ENCODE measurements at places on chromosomes 4 and X. TPM values are rescaled to one million over a fixed set of nuclear protein-coding genes. Genes with fewer than 3 reads are reported as not detected.

Gene UGT2A1
- not detected for total RNA-seq

Gene PARM1
- total RNA-seq: 92.3 TPM

Gene HELT
- total RNA-seq: not detected

DNA sequence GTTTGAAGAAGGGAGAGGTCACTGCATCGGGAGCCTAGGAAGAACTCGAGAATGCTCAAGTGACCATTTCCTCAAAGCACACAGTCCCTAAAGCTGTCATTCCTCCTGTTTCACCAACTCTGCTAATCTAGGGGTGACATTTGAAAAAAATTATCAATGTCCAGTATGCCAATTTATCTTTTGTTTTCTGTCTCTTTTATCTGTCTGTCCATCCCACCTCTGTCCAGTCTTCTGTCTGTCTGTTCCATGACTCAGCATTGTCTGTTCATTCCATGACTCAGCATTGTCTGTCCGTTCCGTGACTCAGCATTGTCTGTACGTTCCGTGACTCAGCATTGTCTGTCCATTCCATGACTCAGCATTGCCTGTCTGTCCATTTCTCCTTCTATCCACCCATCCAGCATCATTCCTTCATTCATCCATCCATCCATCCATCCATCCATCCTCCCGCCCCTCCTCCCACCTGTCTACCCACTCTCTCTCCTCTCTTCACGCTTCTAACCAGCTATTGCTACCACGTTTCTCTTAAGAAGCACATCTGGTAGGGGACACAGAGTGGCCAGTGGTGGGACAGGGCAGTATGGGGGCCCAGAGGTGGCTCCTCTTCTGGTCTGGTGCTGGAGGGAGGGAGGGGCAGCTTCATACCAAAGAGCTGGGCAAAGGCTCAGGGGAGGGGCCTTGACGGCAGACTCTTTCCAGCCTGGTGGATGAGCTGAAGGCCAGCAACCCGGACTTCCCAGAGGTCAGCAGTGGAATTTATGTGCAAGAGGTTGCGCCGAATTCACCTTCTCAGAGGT is 34.1 kb downstream of the HTRA3 start:
- no peak for DNase-seq

- peak; percentile 16 for DNase-seq
These were observed at the start of gene FSTL5 for GRCh38 chr4:162163892-162164759. Gene FSTL5 (minus strand): TSS chr4:162164000. CDS start chr4:162111396, 52,604 bp downstream.

DNA sequence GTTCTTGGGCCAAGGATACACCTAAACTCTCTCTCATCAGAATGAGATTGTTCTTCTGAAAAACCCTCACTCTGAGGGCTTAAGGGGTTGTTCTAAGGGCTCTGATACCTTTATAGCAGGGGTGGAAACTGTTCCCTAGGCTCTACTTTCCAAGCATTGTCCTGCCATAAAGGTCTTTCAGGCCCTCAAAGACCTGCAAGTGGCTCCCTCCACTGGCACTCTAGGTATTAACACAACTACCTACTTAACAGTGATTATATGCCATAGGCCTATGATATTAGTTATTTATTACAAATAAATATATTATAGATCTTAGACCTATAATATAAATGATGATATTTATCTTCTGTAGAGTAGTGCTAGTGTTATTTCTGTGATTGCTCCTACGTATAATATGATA is 473.7 kb upstream of the RPS6KA3 start:
- DNase-seq: no peak

DNA sequence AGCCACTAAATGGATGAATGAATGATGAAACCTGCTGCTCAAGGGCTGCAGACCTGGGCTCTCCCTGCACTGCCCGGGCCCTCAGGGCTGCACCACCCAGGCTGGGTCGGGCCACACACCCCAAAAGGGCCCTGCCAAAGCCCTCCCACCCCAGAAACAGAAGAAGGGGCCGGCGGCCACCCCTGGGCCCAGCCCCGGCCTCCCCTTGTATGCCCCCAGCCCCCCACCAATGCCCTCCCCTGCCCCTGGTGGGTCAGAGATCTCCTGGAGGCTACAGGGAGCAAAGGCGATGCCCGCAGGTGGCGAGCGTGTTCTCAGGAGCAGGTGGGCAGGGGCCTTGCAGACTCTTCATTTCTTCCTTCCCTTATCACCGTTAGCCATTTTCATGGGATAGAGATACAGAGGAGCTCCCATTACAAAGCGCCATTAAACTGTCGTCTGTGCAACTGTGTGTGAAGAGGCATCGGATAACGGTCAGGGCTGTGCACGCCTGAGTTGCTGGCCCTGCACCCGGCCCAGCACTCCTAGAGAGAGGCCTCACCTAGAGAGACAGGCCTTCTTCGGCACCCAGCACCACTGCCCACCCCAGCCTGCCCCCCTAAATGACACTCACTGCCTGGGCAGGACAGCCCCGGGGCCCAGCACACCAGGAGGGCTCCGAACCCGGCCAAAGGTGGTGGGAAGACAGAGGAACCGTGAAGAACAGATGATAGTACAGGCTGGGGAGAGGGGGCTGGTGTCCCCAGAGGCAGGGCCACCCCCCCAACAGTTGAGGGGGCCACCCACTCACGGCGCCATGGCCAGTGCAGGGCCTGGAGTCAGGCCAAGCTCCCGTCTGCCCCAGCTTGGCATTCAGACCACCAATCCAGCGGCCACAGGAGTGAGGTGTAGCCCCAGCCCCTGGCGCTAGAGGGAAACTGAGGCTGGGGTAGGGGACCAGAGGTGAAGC is 133.7 kb downstream of the FAM53A start:
- DNase-seq: no peak

- DNase-seq: no peak
These were observed 673.2 kb upstream of the MAGEB2 start for GRCh38 chrX:29542152-29542551.

DNA sequence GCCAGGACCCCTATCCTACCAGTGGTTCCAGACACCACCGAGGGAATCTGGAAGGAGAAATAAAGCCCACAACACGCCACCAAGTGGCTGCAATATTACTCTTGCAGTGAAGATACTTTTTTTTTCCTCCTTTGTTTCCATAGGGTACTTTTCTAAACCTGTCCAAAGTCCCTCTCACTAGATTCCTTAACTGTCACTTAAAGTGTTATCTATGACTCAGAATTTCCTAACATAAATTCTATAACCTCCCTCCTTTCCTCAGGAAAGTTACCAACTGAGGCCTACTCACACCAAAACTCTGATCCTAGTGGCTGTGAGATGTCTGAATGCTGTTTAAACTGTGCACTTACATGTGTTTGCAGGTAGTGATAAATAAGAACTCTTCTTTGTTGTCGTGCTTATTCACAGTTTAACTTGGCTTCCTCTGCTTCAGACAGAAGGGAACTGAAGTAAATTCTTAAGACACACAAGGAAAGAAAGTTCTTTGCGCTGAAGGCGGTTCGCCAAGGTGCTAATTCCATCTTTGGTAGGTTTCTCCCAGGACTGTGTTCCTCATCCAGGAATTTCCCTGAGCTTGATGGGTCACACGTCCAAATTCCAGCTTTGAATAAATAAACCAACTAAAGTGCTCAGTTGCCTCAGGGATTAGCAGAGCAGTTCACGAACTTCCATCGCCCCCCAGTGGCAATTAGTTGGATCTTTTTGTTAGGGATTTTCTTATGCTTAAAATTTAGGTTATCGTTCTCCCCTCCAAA is 10.7 kb upstream of the HCCS start:
- DNase-seq: peak; percentile 39

- DNase-seq: no peak
These were observed 20.4 kb downstream of the DOK7 start for GRCh38 chr4:3483471-3483921.

DNA sequence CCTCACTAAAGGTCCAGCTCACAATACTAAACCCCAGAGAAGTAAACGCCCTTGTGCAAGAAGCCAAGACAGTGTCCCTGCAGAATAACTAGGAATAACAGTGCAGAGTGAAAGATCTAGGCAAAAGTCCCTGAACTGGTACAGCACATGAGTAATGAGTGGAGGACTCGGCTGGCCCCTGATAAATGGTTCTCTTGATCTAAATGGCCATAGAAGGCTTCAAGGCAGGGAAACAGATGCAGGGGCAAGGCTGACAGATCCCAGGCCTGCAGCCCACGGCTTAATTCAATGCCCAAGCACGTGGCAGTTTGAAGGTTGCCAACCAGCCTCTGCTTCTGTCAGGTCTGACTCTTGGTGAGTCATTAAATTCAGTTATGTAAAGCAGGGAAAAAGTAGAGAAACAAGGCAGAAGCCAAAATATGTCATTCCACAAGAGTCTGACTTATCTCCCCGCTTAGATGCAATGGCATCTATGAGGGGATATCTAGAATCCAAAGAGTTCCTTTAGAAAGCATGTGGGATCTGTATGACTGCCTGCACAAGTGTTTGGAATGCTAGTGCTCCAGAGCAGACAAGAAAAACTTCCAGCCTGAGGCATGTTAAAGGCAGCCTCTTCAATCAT is 121.3 kb downstream of the PRDM5 start:
- no peak for DNase-seq

- no peak for DNase-seq
These were observed 185.3 kb downstream of the CCNG2 start for GRCh38 chr4:77342170-77342810.
